Cardiac septum (tissue), 1 donor: ENCODE measurements at places on chromosomes 7 and 10. TPM values are rescaled to one million over a fixed set of nuclear protein-coding genes. Genes with fewer than 3 reads are reported as not detected.

PHYH gene
- 101 TPM for total RNA-seq

SAMD9 gene
- 2.8 TPM for total RNA-seq

RASA4 gene
- total RNA-seq, result 40.9 TPM

CARD11 gene
- total RNA-seq, result 0.32 TPM

TACC2 gene
- total RNA-seq, result 282 TPM

KIAA1549 gene
- 1.4 TPM for total RNA-seq

GIMAP5 gene
- 6.6 TPM for total RNA-seq

SPDYE5 gene
- total RNA-seq, result not detected

LAMB1 gene
- total RNA-seq, result 55.1 TPM

ALKBH4 gene
- 6.5 TPM for total RNA-seq

PKD1L1 gene
- total RNA-seq, result 2.5 TPM
